CD4-positive, alpha-beta memory T cell (primary cell): ENCODE measurements at places on chromosomes 2 and 18.
A peak's percentile ranks its signal among the peaks of the same experiment; 100 is the strongest.

GRCh38 chr2:190785334-190785733 is 95.3 kb upstream of the GLS start:
- DNase-seq, result no peak

GRCh38 chr2:102145107-102145506 is 2.6 kb downstream of the IL1R1 start:
- DNase-seq, result no peak

DNA sequence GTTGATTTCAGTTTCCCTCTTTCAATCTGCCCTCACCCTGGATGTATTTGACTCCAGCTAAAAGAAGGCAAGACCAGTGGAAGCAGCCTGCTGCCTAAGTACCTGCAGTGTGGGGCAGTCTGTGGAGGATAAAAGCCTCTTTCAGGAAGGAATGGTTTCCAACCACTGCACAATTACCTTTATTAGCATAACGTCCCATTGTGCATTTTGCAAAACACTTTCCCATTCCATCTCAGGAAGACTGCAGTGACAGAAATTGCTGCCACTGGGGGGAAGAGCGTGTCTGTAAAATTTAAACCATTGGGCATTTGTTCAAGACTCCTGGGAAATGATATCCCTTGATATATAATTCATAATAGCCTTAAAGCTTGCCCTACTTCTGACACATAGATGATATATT is 26.2 kb downstream of the CYRIA start:
- DNase-seq, result no peak

DNA sequence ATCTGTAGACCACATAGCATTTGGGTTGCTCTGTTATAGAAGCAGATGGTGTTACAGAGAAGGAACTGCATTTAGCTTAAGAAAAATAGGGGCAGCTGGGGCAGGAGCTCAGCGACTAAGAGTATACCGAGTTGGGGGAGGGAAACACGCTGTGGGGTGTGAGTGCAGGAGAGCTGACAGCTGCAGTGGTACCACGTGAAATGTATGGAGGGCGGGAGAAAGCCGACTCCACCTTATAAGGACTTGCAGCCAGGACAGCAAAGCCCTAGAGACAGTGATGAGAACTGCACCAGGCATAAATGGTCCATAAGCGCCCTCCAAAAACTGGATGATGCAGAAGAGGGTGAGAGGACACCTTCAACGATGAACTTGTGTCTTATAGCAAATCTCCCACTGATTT is 237.6 kb downstream of the PRKCE start:
- DNase-seq, result peak; percentile 3

- peak; percentile 69 for DNase-seq
Observed at GRCh38 chr18:2985628-2986027, 27.3 kb downstream of the LPIN2 start.

DNA sequence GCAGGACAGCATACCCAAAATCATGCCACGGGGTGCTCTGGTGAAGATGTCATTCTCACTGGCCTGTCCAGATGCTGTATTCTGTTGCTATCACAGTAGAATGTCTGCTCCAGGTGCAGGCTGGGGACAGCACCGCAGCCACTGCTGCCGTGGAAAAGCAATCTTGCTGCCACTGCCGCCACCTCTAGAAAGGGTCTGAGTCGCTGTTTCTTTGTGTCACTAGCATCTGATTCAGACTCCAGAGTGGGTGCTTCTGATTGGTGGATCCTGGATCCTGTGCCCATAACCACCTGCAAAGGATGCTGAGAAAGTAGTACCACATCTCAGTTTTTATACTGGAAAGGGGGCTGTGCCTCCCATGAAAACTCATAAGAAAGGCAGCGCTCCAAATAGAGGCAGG is 45.3 kb upstream of the CTLA4 start:
- no peak for DNase-seq

DNA sequence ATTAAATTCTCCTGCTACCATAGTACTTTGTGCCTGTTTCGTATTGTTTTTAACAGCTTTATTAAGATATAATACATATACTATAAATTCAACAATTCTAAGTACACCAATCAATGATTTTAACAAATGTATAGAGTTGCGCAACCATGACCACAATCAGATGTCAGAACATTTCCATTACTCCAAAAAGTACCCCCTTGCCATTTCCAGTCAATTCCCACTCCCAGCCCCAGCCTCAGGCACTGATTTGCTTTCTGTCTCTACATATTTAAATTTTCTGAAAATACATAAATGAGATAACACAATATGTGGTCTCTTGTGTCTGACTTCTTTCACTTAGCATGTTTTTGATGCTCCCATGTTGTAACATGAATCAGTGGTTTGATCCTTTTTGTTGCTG is 193.9 kb downstream of the FIGN start:
- DNase-seq, result no peak

GRCh38 chr2:176338395-176338794 is 69.2 kb downstream of the MTX2 start:
- DNase-seq, result no peak

- no peak for DNase-seq
Observed at GRCh38 chr2:182883451-182883850, 17.0 kb upstream of the FRZB start.

DNA sequence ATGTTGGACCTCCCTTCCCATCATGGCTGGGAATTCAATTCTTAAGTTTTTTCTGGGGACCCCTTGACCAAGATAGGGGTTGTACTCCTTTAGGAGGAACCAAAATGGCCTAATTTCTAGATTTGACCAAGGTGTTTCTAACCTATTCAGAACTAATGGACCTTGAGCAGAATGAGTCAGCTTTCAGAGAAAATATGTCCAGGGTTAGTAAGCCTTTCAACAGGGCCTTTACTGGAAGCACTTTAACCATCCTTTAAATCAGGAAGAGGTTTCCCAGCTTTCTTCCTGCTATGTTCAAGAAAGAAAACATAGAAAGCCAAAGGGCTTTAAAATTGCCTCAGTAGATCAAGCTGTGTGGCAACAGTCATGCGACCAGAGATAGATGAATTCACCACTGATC is 1184.9 kb upstream of the ACVR2A start:
- no peak for DNase-seq

GRCh38 chr2:85409845-85410583 is at the start of gene CAPG:
CAPG (minus strand) TSS chr2:85410366; CDS start chr2:85402145, 8,221 bp downstream.
- peak; percentile 25 for DNase-seq

- DNase-seq, result no peak
Observed at GRCh38 chr18:8254654-8255053, 354.6 kb upstream of the RAB12 start.

GRCh38 chr2:7648221-7648795 is 731.1 kb downstream of the RNF144A start:
- no peak for DNase-seq

DNA sequence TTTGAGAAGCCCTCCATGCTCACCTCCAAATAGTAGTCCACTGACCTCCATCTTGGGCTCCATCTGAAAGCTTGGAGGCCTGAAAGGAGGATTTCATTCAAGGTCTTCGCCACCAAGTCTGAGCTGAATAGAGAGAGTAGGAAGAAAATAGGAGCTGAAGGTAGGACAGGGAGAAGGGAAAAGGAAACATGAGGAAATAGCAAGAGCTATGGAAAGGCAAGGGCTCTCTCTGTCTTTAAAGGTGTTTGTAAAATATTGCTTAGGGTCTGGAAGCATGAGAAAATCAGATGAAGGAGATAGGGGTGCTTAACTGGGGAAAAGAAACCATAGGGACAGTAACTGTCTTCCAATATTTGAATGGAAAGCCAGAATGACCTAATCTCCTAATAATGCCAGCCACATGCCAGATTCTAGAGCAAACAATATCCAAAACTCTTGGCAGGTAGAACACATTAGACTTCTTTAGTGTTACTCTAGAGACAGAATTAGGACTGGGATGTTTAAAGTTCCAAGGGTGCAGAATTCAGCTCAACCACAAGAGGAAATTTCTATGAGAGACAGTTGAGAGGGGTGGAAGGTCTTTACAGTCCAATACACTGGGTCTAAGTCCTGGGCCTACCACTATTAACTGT is 67.4 kb downstream of the NAB1 start:
- DNase-seq, result no peak

DNA sequence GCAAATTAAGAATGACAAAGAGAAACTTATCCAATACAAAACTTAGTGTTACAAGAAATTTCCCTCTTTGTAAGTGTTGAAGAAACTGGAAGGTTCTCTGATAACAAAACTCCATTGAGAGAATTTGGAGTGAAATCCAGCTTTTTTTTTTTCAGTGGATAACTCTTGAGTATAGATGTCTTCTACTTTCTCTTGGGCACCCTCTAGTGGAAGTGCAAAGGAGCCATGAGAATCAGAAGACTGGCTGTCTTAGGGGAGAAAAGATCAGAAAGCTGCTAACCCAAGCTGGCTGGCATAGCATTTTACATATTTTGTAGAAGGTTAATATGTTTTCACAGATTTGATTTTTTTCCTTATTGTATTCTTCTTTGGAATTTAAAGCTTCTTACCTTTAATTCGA is 138.8 kb upstream of the SATB2 start:
- no peak for DNase-seq

DNA sequence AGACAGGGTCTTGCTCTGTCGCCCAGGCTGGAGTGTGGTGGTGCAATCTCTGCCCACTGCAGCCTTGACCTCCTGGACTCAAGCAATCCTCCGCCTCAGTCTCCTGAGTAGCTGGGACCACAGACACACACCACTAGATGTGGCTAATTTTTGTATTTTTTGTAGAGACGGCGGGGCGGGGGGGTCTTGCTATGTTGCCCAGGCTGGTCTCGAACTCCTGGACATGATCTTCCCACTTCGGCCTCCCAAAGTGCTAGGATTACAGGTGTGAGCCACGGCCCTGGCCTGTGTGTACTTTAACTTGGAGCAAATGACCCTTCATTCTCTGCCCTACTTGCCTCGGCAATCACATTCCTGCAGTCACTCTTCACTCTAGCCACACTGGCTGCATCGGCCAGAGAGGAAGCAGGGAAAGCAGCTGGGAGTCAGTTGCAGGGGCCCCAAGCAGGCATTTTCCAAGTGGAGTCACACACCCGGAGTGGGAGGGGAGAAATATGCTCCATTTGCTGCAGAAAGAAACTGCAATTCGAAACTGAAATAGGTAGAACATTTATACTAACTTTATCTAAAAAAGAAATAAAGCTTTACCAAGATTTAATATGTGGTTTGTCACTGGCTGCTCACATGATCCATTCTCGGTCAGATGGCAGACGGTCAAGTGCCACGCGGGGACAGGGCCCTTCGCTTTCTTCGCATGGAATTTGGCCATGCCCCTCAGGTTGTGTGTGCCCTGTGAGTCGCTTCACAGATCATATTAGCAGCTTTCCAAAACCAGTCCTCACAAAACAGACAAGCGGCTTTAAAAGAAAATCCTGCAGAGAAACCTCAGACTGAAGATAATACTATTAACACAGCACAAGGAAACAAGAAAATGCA is 37.1 kb downstream of the FAM161A start:
- no peak for DNase-seq

DNA sequence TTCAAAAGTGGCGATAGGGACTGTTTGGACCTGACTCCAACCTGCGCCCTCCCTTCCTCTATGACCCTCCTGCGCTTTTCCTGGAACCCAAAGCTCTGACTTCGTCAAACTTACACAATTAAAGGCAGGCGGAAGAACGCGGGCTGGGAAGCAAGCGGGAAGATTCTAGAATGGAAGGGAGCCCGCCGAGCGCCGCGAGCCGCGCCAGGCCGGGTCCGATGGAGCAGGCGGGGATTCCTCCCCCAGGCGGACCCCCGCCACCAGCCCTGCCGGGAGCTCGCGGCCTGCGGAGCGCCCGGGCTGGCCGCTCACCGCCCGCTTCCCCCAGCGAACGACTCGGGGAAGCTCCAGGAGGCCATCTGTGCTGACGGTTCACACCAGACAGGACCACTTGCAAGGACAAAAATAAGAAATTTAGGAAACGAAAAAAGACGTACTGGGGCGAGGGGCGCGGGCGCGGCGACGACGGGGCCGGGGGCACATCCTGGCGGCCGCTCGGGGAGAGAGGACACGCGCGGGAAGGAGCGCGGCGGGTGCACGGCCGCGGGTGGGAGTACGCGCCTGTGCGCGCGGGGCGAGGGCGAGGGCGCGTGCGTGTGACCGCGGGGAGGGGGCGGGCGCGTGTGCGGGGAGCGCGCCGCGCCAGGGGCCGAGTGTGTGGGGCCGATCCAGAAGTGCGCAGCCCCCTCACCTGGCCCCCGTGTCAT is 1.1 kb upstream of the SALL3 start:
- no peak for DNase-seq

GRCh38 chr2:223048519-223048918 is 3.5 kb upstream of the KCNE4 start:
- no peak for DNase-seq

DNA sequence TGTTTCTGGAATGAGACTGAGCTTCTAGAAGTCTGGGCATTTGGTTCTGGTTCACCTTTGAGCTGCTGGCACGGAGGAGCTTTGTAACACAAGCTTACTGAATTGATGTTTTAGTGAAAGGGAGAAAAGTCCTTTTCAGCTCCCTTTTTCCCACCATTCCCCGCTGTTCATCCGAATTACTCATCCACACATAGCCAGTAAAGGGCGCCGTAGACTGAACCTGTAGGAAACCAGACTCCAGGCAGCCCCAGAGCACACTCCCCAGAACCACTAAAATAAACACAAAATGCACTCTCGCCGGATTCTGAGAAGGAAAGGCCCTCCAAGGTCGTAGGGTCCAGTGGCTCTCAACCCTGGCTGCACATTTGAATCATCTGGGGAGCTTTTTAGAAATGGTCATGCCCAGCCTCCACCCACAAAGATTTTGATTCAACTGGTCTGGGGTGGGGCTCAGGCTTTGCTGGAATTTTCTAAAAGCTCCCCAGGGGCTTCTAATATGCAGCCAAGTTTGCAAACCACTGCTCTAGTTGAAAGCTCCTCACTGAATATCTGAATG is 29.6 kb downstream of the TCF7L1 start:
- no peak for DNase-seq

DNA sequence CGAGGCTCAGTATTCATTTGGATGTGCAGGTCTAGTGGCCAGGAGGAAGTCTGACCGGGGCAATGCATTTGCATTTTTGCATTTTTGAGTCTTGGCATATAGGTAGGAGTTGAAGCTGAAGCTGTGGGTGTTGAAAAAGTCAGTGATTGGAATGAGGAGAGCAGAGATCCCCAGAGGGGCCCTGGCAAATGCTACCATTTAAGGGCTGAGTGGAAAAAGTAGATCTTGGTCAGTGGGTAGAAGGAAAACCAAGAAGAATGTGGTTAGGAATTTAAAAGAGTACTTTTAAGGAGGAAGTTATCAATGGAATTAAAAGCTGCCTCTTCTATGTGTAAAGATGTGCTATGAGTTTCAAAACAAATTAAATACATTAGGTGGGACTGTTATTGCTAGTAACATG is 143.0 kb downstream of the ZEB2 start:
- no peak for DNase-seq

GRCh38 chr2:227395556-227395955 is 7.8 kb upstream of the SCYGR1 start:
- DNase-seq, result no peak

- no peak for DNase-seq
Observed at GRCh38 chr18:23814991-23815614, 125.8 kb downstream of the LAMA3 start.

- no peak for DNase-seq
Observed at GRCh38 chr2:222291485-222291841, 7.3 kb downstream of the PAX3 start.
